Gastroesophageal sphincter (tissue), 4 donors: ENCODE measurements at places on chromosomes 2 and 18. TPM values are rescaled to one million over a fixed set of nuclear protein-coding genes. Genes with fewer than 3 reads are reported as not detected.

Gene MCFD2
- total RNA-seq = 88.7 TPM

GRCh38 chr2:38038682-38039081, 37.3 kb downstream of the CYP1B1 start:
- no peak for ATAC-seq

- no peak for ATAC-seq
Measured at GRCh38 chr18:8254654-8255053, 354.6 kb upstream of the RAB12 start.

Gene CD8B2
- 0.08 TPM for total RNA-seq

Gene TEKT4
- not detected for total RNA-seq

Gene NTSR2
- not detected for total RNA-seq

Gene PTPRN
- 3.0 TPM for total RNA-seq

GRCh38 chr2:12178289-12179080, 432.1 kb downstream of the LPIN1 start:
- ATAC-seq = no peak

- no peak for ATAC-seq
Measured at GRCh38 chr2:145958611-145959010, 1438.7 kb upstream of the ZEB2 start.

GRCh38 chr2:8123464-8123863, 558.4 kb upstream of the ID2 start:
- ATAC-seq = no peak

Gene UGT1A3
- not detected for total RNA-seq

DNA sequence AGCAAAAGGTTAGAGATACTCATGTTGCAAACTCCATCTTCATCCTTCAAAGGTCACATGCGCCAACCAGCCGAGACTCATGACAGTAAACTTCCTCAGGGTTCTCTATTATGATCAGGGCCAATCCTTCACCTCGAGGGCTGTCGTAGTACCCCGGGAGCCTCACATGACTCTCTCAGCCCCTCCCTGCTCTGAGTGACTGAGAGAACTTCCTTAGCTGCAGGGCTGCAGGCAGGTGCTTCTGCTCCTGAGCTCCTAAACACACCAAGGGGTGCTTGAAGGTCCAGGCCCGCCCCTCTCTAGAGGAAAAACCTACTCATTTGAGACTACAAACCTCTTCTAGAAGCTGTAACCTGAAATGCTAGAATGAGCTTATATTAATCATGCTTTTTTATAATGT, 48.2 kb downstream of the LONRF2 start:
- ATAC-seq = no peak

Gene NCOA1
- 46.7 TPM for total RNA-seq

Gene TFPI
- total RNA-seq = 74.3 TPM

GRCh38 chr2:28327956-28328922, 64.4 kb upstream of the FOSL2 start:
- peak; percentile 37 for ATAC-seq

DNA sequence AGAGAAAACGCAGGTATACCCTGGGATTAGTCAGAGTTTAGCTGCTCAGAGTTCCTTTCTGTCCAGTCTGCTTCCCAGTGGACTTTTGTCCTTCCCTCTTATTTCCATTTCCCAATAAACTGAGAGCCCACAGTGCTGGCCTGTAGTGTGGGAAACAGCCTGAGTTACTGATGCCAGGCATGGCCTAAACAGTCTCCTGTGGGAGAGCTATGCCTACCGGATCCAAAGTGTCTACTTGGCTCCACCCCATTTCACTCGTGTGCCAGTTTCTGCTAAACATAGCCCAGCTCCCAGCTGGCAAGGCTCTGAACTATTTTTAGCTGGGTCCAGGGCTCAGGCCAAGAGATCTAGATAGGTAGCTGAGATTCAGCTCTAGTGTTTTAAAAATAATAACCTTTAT, 15.6 kb upstream of the PPP1CB start:
- ATAC-seq = peak; percentile 98

DNA sequence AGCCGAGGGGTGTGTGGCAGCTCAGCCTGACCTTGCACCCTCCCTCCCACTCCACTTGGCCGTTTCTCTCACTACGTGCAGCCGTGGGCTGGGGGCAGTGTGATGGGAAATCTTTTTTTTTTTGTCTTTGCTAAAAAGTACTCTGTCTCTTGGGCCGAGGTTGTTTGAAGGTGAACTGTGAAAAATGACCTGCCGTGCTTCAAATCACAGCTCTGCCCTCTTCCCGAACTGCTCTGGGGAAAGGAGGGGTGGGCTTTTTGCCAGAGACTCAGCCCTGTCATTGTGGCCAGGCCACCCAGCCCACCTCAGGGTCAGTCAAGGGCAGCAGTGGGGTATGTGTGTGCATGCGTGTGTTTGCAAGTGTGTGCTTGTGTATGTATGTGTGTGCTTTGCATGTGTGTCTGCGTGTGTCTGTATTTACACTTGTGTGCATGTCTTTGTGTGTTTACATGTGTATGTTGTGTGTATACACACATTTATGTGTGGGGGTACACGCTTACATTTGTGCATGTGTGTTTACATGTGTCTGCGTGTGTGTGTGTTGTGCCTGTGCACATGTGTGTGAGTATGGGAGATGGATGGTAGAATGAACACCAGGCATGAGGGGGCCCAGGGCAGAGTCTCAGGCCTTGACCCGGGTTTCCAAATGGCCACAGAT, 61.3 kb upstream of the HAAO start:
- no peak for ATAC-seq

GRCh38 chr2:168030862-168031624, 216.4 kb downstream of the STK39 start:
- no peak for ATAC-seq

Gene TMBIM1
- total RNA-seq = 245 TPM

DNA sequence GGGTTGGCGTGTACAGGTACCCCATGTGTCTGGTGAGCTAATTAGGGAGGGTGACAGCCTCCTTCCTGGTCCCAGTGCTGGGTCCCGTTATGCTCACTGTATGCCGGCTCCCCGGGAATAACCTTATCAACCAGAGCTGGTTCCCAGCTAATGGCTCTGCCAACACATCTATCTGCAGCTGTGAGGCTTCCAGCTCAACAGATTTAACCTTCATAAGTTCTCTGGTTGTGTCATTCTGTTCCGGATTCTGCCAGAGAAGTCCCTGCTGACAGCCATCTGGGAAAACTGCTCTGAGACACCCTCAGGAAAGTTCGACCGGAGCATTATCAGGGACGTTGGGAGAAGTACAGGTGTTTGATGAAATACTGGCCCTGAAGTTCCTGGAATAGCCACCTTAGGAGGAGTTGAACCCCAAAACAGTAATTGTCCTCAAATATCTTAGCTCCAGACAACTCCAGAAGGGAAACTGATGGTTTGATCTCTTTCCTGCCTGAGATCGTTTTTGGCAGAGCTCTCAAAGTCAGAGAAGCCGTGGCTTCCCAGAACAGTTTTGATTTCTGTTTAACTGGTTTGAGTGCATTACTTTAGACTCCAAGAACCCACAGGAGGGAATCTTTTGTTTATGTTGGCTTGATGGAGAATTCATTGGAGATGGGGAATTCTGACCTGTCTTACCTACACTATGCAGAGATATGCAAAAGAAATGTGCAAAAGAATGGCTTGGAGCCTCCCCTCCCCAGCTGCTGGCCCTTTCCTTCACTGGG, 39.4 kb upstream of the TXNDC2 start:
- peak; percentile 44 for ATAC-seq

GRCh38 chr18:5158172-5158571, 38.9 kb downstream of the AKAIN1 start:
- no peak for ATAC-seq

- no peak for ATAC-seq
Measured at GRCh38 chr18:3120356-3120755, 99.4 kb downstream of the MYOM1 start.

DNA sequence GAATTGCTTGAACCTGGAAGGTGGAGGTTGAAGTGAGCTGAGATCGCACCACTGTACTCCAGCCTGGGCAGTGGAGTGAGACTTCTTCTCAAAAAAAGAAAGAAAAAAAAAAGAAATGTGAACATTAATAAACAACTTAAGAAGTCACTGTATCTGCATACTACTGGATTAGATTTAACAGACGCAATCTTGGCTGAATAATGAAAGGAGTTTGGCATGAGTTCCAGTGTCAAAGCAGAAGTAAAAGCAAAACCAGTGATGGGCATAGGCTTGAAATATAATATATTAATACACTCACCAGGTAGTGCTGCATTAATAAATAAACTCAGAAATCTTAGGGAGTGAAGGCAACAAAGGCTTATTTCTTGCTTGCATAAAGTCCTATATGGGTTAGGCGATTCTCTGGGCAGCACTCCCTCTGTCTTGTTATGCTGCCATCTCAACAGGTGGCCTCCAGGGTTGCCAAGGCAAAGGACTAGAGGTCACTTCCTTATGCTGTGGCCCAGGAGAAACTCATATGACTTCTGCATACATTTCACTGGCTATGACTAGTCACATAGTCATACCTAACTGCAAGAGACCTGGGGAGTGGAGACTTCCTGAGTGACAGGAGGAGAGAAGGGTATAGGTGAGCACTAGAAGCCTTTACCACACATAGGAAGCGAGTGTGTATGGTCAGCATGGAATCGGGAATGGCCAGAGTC, 296.2 kb upstream of the SPRED2 start:
- no peak for ATAC-seq

Gene ITGB6
- not detected for total RNA-seq

- ATAC-seq = no peak
Measured at GRCh38 chr2:17166506-17166905, 351.7 kb downstream of the RAD51AP2 start.

GRCh38 chr2:24471662-24472061, 19.4 kb upstream of the NCOA1 start:
- ATAC-seq = no peak

Gene RNF125
- total RNA-seq = 1.7 TPM

Gene CARF
- total RNA-seq = 8.7 TPM

Gene CCDC141
- 1.6 TPM for total RNA-seq

DNA sequence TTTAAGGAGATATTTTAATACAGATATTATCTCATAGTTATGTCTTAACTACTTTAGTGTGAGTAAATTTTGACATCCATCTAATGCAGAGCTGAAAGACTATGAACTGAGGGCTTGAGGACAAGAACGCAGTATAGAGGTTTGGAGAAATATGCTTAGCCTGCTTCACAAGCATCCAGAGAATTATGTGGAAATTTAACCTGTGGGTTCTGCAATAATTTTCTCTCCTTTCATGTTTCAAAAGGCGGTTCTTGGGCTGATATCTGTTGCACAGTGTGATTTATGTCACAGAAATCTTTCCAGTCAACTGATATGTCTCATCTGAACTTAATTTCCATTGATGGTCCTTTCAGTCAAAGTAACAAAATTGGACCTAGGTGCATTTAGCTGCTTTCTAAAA, 371.9 kb upstream of the VRK2 start:
- ATAC-seq = no peak

DNA sequence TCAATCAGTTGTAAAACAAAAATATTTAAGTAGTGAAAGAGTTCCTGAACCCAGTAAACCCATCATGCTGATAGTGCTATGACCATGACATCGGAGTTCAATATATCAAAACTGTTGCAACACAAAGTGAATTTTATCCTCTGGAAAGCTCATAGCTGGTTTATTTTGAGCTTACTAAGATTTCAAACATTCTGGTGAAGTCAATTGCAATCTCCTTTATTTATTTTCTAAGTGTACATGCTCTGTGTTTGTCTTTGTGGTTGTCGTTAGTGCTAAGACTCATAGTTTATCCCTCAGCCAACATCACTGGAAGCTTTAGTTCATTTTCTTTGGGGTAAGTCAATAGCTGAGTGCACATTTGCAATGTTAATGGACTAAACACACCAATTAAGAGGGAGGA, 91.9 kb downstream of the QPCT start:
- ATAC-seq = no peak

Gene ANKRD29
- total RNA-seq = 11.6 TPM

DNA sequence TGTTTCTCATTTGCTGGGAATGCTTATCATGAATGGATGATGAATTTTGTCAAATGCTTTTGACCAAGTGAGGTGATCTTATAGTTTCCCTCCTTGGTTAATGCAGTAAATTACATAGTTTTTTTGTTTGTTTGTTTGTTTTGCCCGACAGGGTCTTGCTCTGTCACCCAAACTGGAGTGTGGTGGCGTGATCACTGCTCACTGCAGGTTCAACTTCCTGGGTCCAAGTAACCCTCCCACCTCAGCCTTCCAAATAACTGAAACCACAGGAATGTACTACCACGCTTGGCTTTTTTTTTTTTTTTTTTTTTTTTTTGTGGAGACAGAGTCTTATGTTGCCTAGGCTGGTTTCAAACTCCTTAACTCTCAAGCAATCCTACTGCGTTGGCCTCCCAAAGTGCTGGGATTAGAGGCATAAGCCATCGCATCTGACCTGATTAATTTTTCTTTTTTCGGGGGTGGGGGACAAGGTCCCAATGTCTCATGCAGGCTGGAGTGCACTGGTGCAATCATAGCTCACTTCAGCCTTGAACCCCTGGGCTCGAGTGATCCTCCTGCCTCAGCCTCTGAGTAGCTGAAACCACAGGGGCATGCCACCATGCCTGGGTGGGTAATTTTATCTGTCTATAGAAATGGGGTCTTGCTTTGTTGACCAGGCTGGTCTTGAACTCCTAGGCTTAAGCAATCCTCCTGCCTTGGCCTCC, 48.6 kb downstream of the SMAD2 start:
- no peak for ATAC-seq

Gene GPR35
- total RNA-seq = 2.3 TPM

DNA sequence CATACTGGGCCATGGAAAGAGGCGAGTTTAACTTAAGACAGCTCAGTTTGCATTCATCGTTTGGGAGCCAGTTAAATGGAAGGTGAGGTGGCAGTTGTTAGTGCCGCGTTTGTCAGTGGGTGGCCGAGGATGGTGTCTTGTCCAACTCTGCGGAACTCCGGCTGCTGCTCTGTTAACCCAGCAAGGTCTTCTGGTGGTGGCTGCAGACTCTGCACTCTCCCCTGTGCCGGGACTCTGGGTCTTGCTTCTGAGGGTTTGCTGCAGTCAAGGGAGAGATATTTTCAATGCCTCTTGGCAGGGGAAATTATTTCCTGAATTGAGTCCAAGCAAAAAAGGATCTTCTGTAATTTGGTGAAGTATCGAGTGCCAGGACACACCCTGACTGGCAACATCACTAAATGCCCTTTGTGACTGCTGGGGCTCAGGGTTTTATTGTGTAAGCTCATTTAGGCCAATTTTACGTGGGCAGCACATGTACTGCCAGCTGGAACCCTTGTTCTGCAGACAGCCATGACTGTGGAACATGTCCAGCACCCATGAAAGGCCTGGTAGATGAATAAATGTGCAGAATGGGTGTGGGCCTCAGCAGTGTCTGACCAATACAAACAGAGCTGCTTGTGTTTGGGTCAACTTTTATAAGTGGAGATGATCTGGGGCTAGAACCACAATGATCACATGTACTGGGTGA, 58.1 kb downstream of the IL1R2 start:
- ATAC-seq = peak; percentile 33

GRCh38 chr18:57352271-57352701, at the start of gene ST8SIA3:
TSS of gene ST8SIA3 (plus strand) at chr18:57352557. CDS start at chr18:57352847, 290 bp downstream.
- ATAC-seq = no peak
